ENCODE measurements at places on chromosomes 12 and 14. TPM values are rescaled to one million over a fixed set of nuclear protein-coding genes. Genes with fewer than 3 reads are reported as not detected.

Gene ART4
- not detected for total RNA-seq

Gene TEP1
- total RNA-seq = 16.0 TPM

Gene ABHD12B
- total RNA-seq = not detected

Gene ADAM20
- 0.04 TPM for total RNA-seq

Gene SLC39A5
- total RNA-seq = not detected

Gene GPR65
- not detected for total RNA-seq

Gene IFNG
- not detected for total RNA-seq

Gene RABGGTA
- total RNA-seq = 51.2 TPM

Gene CFAP54
- total RNA-seq = 0.57 TPM

Gene MYO1H
- not detected for total RNA-seq

Measured in hair follicular keratinocyte (primary cell).